ENCODE measurements at places on chromosomes 4 and X. TPM values are rescaled to one million over a fixed set of nuclear protein-coding genes. Genes with fewer than 3 reads are reported as not detected.

DNA sequence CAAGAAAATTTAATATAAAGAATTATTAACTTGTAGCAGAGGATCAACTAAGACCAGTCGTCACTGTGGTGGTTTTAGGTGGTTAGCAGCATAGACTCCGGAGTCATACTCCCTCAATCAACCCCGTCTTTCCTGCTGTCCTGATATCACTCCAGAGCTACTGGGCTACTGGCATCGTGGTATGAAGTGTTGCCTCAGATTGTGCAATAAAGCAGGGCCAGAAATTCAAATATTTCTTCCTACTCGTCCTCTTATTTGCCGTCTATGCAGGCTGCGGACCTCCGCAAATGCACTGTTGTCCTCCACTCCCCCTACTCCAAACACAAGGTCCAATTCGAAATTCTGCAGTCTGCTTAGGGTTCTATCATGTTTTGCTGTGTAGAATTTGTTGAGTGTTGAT lies 1.2 kb upstream of the MAGEA10 start:
- no peak for DNase-seq
- no peaks in the 10 kb centered on the region for H3K27me3 ChIP-seq
- H3K4me1 ChIP-seq = no peaks in the 10 kb centered on the region
- H3K36me3 ChIP-seq = no peaks in the 10 kb centered on the region

FHDC1 gene
- total RNA-seq = 3.9 TPM

- no peak overlapping the region for H3K4me3 ChIP-seq
- no peak overlapping the region for H3K27ac ChIP-seq
- H3K4me1 ChIP-seq = no peaks in the 10 kb centered on the region
Measured at GRCh38 chrX:68807818-68808217, 21.0 kb upstream of the EFNB1 start.

GYPE gene
- not detected for total RNA-seq

DNA sequence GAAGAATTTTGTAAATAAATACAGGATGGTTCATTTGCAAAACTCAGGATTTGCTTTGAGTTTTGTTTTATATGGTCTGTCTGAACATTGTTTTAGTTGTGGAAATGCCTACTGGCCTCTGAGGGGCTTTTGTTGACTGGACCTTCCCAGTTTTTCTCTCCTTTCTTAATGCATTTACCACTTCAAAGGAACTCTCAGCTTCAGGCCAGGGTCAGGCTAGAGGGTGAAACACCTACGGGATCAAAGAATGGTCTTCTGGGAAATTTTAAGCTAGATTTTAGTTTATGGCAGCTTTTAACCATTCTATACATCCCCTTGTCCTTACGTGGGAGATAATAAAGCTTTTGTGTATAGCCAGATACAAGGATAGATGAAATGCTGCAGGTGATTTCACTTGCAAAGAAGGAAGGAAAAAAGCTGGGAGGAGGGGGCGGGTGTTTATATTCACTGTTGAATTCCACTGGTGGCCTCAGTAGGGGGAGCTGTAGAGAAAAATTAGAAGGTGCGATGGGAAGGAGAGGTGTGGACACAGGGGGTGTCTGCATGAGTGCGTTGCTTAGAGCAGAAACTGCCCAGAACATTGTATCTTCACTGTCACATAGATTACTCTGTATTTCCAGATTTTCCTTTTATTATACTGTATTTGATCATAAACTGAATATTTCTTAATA lies 151.8 kb downstream of the TSPAN5 start:
- H3K4me1 ChIP-seq = no peaks in the 10 kb centered on the region
- H3K27me3 ChIP-seq = no peaks in the 10 kb centered on the region
- no peaks in the 10 kb centered on the region for H3K36me3 ChIP-seq

DNA sequence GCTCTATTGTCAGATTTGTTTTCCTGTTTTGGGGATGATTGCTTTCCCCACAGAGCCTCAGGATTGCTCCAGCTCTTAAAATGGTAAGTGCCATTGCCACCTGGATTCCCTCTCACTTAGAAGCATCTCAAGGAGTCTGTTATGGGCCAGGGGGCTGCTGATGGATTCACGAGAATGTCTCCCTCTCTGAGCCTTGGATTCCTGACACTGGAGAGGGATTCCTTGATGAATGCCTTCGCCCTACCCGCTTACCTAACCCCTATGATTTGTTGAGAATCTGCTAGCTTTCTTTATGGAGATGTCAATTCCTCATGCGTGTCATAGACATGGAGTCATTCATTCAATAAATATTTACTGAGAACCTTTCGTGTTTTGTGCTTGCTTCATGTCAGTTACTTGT lies 36.9 kb upstream of the TENM3 start:
- DNase-seq = no peak
- H3K27me3 ChIP-seq = no peaks in the 10 kb centered on the region
- no peaks in the 10 kb centered on the region for H3K4me1 ChIP-seq
- H3K4me3 ChIP-seq = no peak overlapping the region
- no peak overlapping the region for H3K27ac ChIP-seq

VCX2 gene
- not detected for total RNA-seq

DNA sequence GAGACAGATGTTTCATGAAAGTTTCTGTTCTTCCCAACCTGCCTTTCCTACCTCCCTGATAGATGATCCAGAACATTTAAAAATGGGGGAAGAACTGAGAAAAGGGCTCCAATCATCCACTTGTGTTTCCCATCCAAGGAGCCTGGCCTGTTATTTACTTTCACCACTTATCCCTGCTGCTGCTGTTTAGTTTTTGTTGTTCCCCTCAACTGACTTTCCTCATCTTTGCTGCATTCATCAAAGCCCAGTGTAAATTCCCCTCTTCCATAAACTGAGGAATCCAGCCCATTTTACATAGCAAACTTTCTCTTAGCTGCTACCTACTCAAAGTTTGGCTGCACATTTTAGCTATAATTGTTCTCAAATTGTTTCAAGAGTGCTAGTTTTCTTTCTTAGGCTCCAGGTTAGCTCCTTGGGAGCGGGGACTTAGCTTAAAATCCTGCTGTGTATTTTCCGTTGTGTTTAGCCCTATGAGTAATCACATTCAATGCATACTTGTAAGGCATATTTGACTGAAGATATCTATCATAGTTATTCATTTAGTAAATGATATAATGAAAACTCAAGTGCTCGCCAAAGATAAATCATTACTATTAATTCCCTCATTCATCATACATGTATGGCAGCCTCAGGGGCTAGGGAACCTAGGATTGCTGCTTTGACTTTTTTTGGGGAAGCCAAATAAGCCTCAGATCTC lies 1.4 kb upstream of the PTPN13 start:
- H3K27ac ChIP-seq = no peak overlapping the region
- H3K36me3 ChIP-seq = no peaks in the 10 kb centered on the region
- no peaks in the 10 kb centered on the region for H3K27me3 ChIP-seq
- H3K4me3 ChIP-seq = no peak overlapping the region

- no peak overlapping the region for H3K27ac ChIP-seq
- no peaks in the 10 kb centered on the region for H3K36me3 ChIP-seq
- no peaks in the 10 kb centered on the region for H3K4me1 ChIP-seq
- no peak overlapping the region for H3K4me3 ChIP-seq
- no peak for DNase-seq
Measured at GRCh38 chr4:138677748-138678147, 337.8 kb upstream of the NOCT start.

GYG2 gene
- 21.4 TPM for total RNA-seq

CT45A10 gene
- total RNA-seq = not detected

ANOS1 gene
- total RNA-seq = not detected

DNA sequence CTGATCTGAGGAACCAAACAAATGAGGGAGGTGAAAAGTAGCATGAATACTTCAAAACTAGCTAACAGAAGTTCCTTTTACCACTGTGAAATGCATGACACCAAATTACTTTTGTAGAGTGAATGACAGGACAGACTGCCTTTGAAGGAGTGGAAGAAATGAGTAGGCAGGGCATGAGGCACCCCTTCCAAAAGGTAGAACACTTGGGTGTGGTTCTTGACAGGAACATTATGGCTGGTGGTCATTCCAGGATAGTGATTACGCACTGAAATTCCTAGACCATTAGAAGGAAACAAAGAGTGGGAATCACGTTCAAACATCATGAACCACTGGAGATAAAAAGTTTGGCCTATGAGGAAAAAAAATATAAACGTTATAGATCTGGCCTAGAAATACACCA lies 4.9 kb downstream of the HUWE1 start:
- no peak overlapping the region for H3K27ac ChIP-seq
- H3K27me3 ChIP-seq = no peaks in the 10 kb centered on the region
- peaks cover 6% of the 10 kb centered on the region for H3K4me1 ChIP-seq
- H3K4me3 ChIP-seq = no peak overlapping the region

PDLIM5 gene
- 44.2 TPM for total RNA-seq

EDA gene
- 4.7 TPM for total RNA-seq

WDR13 gene
- 132 TPM for total RNA-seq

DNA sequence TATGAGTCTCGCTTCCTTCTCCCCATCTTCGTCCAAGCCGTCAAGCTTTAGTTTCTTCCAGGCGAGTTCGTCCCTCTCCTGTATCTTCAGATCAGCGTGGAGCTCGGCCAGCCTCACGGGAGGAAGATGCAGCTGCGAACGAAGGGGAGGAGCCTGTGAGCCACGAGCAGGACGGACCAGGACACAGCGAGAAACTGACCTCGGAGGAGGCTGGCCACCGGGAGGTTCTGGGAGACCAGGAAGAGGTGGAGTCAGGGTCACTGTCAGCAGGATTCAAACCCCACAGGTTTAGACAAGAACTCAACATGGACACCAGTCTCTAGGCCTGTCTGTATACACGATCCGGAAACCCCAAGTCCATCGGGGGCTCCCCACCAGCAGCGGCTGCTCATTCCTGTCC lies 7.3 kb downstream of the LRPAP1 start:
- peaks cover 9% of the 10 kb centered on the region for H3K36me3 ChIP-seq
- H3K4me3 ChIP-seq = no peak overlapping the region
- no peak for DNase-seq
- peaks cover 6% of the 10 kb centered on the region for H3K4me1 ChIP-seq

DNA sequence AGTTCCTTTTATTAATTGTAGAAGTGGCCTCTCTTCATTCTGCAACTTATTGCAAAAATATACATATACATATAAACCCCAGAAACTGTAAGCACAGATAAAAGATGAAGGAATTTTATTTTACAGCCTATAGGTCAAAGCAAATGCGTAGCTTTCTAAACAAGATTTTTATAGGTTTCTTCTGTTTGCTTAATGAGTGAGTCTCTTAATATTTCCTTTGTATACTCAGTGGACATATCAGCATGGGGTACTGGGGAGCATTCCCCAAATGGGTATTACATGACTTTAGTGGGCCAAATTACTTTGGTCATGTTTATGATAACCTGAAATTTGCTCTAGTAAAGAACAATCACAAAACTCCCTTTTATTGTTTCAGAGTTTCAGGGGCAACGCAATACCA lies 1698.6 kb upstream of the IGFBP7 start:
- H3K27ac ChIP-seq = no peak overlapping the region
- H3K36me3 ChIP-seq = no peaks in the 10 kb centered on the region
- DNase-seq = no peak

GAB1 gene
- total RNA-seq = 13.0 TPM

GRCh38 chrX:136204571-136204970 lies 46.6 kb downstream of the MAP7D3 start:
- H3K36me3 ChIP-seq = no peaks in the 10 kb centered on the region
- H3K27me3 ChIP-seq = no peaks in the 10 kb centered on the region
- H3K4me3 ChIP-seq = no peak overlapping the region
